ENCODE measurements at places on chromosomes 3 and 15. TPM values are rescaled to one million over a fixed set of nuclear protein-coding genes. Genes with fewer than 3 reads are reported as not detected.
A peak's percentile ranks its signal among the peaks of the same experiment; 100 is the strongest.

RFX7 gene
- total RNA-seq, result 34.1 TPM

SUSD5 gene
- total RNA-seq, result 2.0 TPM

ATRIP gene
- total RNA-seq, result 15.8 TPM

SMCO1 gene
- not detected for total RNA-seq

RTP3 gene
- total RNA-seq, result not detected

BUB1B gene
- 16.5 TPM for total RNA-seq

STRA6 gene
- 8.4 TPM for total RNA-seq

EIF1B gene
- total RNA-seq, result 130 TPM

GRCh38 chr15:90873998-90874605 lies 5.7 kb downstream of the FURIN start:
- no peak for DNase-seq

DNA sequence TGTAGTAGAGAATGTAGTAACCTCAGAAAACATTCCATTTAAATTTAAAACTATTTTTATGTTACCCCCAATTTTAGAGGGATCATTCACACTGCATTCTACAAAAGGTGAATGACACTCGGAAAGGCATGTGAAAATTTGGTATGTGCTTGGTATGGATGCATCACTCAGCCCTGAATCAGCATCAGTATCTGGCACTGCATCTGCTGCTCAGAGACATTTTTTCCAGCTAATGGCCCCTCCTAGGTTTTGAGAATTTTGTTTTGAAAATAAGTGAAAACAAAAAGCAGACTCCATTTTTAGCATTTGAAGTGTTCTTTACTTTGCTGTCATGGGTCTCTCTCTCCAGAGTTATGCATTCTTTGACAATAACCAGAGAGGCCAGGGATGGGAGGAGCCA lies 15.6 kb upstream of the WWTR1 start:
- no peak for DNase-seq

GRCh38 chr3:59302442-59302841 lies 252.6 kb upstream of the CFAP20DC start:
- no peak for DNase-seq

DNA sequence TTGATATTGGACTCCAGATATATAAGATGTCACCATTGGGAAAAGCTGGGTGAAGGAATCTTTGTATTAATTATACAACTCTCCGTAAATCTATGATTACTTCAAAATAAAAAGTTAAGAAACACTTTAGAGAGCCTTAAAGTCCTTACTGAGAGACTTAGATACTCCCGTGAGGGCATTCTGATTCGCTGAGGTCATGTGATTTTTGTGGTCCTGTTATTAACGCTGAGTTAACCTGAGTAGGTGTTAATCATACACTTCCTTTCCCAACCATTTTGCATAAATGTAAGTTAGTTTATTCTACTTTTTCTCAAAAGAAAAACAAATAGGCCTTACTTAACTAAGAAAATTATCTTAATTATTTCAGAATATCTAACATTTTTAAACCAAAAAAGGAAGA lies 67.1 kb upstream of the LMOD3 start:
- no peak for DNase-seq

- no peak for DNase-seq
Observed at GRCh38 chr3:123028233-123028828, 768 bp upstream of the SEMA5B start.

- no peak for DNase-seq
Observed at GRCh38 chr3:25863011-25863415, 73.1 kb downstream of the OXSM start.

DNA sequence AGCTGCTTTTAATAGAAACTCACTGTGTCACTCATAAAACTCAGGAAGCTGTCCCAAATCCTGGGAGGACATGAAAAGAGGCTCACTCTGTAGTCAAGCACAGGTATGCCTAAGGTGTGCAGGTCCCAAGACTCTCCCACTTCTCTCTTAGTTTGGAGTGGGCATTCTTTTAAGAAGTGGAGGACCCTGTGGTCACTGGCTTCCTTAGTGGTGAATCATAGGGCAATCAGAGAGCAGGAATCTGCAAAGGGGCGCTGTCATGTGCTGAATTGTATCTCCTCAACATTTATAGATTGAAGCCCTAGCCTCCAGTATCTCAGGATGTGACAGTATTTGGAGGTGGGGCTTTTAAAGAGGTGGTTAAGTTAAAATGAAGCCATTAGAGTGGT lies 47.2 kb upstream of the ZBTB38 start:
- DNase-seq, result no peak

DNA sequence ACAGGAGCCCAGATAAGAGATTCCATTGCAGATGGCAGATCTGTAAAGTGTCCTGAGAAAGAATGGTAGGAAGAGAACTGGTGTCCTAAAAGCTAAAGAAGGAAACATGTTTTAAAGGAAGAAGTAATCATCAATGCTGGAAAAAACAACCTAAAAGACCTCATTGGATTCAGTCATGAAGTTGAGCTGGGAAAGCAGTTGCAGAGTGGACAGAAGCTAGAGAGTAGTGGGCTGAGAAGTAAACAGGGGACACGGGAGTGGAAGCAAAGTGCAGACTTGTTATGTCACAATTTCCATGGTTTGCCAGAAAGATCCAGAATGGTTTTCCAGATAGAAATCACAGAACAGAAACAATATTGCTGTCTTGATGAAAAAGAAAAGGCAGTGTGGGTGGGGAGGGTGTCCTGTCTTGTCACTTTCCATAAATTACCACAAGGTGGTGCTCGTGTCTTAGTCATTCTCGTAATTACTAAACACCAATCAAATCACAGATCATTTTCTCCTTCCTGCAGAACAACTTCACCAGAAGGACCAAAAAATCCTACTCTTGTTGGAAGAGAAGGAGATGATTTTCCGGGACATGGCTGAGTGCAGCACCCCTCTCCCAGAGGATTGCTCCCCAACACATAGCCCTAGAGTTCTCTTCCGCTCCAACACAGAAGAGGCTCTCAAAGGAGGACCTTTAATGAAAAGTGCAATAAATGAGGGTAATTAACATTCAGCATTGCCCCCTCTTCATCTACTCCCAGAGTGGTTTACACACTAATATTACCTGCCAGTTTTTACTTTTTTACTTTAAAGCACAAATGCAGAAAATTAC lies 64.5 kb downstream of the KLHL25 start:
- DNase-seq, result peak; percentile 17

GRCh38 chr15:99454941-99455788 lies 110.6 kb upstream of the MEF2A start:
- no peak for DNase-seq

GRCh38 chr3:2094941-2095340 lies 3.7 kb upstream of the CNTN4 start:
- no peak for DNase-seq

- no peak for DNase-seq
Observed at GRCh38 chr3:123700791-123701722, 116.2 kb upstream of the HACD2 start.

DNA sequence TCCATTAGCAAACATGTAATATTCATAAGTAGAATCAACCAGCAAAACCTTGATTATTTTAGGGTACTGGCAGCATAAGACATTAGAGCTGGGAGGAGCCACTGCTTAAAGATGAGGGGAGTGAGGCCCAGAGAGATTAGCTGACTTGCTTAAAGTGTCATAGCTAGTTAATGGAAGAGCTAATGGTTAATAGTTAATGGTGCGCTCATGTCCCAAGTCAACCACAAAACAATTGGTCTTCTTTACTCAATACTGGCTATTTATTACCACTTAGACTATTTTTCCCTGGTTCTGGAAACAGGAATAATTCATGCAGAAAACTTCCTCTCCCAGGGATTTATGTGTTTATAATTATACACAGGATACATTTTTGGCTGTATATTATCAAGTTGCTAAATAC lies 33.1 kb downstream of the EIF4E3 start:
- DNase-seq, result no peak

- peak; percentile 57 for DNase-seq
Observed at GRCh38 chr3:126022741-126023359, 53.9 kb downstream of the ROPN1B start.

- DNase-seq, result no peak
Observed at GRCh38 chr3:122893754-122894668, 99.1 kb downstream of the SLC49A4 start.

DNA sequence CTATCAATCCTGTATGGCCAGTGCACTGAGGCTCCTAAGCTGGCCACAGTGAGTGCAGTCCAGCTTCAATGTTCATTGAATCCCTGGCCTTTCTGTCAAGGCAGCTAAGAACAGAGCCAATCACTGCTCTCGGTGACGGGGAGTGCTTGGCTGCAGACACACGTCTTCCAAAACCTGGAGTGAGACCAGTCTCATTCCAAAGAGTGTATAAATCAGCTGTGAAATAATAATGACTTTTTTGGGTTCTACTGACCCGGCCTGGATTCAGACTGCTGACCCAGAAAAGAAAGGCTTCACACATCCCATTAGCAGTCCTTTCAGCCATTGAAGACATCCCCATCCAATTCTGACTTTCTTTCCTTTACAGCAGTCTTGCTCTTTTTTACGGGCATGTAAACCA lies 665.5 kb downstream of the GBE1 start:
- DNase-seq, result no peak

GRCh38 chr15:100723315-100723801 lies 121.0 kb downstream of the ASB7 start:
- no peak for DNase-seq

All from glutamatergic neuron (in vitro differentiated cells).